ENCODE measurements at places on chromosomes 5 and 9.
A peak's percentile ranks its signal among the peaks of the same experiment; 100 is the strongest.

GRCh38 chr9:87602933-87603643 lies 105.4 kb downstream of the DAPK1 start:
- no peak for DNase-seq

DNA sequence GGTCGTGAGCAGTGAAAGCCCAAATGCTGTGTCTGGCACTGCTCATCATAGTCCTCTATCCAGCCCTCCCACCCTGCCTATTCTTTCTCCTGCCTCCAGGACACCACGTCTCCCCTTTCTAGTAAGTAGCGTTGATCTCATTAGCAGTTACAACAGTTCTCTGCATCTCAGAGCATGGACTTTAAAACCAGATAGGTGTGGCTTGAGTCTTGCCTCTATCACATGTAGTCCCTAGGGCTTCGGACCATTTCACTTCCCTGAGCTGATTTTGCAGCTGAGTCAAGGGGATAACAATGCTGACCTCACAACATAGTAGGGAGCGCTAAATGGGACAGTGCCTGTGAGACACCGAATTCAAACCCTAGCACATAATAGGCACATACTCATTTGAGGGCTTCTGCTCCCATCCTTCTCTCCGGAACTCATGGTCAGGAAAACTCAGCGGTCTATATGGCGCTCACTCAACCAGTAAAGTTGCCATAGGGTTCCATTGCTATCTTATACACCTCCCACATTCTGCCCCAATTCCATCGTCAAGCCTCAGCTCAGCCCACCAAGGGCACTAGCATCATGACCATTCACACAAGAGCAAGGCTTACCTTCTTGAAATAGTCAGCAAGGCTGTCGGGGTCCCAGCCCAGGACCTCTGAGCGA lies 515 bp downstream of the LCP2 start:
- DNase-seq = no peak

GRCh38 chr5:173775261-173776197 lies 112.6 kb upstream of the CPEB4 start:
- DNase-seq = no peak

GRCh38 chr5:141935538-141935937 lies 11.9 kb downstream of the DELE1 start:
- DNase-seq = no peak

DNA sequence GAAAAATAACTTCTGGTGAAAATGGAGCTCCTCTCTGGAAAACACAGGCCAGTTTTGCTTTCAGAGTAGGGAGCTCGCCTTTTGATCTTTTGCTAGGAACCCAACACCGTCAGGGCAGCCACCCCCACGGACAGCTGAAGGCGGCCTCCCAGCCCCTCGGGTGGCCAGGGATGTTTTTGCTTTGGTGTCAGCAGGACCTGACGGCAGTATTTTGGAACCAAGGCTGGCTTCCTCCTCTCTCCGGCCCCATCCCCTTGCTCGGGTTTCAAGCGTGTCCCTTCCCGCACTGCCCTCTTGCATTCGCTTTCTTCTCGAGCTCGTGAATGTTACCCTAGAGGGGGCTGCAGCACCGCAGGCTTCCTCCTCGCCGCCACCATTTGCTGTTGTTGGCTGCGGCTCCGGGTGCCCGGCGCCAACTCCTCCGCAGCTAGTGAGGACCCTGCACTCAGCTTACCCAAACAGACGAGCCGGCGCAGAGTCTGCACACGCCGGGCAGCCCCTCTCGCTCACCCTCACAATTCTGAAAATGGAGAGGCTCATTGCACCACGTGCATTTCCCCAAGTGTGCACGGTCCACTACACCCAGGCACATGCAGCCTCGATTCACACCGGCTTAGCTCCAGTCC lies 35.5 kb upstream of the ADAMTSL1 start:
- DNase-seq = peak; percentile 68

GRCh38 chr5:126139773-126140172 lies 283.4 kb upstream of the GRAMD2B start:
- no peak for DNase-seq

DNA sequence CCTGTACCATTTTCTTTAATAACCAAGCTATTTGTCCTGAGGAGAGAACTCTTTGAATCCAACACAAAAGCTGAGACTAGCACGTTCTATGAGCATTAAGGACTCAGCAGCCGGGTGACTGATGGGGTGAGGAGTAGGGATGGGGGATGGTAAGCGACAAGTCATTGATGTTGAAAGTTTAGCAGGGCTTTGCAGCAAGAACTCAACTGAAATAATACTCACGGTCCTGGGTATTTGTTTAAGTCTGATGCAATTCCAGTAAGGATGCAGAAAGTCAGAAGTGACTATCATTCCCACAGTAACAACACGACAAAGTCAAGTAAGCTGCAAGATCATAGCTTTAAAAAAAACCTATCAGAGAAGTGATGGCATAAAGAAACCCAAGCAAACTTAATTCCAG lies 131.1 kb downstream of the ACTL7B start:
- no peak for DNase-seq

GRCh38 chr5:52825826-52826225 lies 38.1 kb downstream of the ITGA1 start:
- DNase-seq = no peak

Data from pancreas (tissue), 10 donors.